ENCODE measurements at places on chromosomes 11 and 22.
A peak's percentile ranks its signal among the peaks of the same experiment; 100 is the strongest.

DNA sequence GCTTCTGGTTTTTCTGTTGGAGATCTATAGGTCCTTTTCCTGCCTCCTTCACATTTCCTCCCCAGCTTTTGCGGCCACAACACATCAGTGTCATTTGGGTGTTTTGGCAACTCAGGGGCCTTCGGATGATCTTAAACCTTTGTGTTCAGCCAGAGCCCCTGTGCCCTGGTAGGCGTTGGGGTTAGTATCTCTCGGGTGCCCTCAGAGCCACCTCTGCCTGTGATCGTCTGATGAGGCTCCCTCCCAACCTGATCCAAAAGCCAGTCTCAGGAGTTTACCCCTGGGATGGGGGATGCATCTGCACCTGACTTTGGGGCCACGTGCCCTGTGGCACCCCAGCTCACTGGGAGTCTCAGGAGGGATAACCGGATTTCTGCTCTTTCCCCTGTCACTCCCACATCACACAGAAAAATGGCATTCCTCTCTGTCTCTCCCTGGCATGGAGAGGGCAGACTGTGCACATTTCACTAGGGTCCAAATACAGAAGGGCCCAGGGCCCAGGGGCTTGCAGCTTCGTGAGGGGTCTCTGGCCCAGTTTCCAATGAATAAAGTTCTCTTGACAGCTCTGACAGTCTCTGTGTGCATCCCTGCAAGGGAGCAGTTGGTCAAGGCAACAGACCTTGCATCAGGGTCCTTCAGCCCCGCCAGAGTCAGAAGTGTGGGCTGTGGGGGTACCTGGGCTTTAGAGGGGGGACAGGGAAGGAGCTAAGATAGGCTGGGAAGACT is 2.6 kb downstream of the RNF26 start:
- DNase-seq: no peak

DNA sequence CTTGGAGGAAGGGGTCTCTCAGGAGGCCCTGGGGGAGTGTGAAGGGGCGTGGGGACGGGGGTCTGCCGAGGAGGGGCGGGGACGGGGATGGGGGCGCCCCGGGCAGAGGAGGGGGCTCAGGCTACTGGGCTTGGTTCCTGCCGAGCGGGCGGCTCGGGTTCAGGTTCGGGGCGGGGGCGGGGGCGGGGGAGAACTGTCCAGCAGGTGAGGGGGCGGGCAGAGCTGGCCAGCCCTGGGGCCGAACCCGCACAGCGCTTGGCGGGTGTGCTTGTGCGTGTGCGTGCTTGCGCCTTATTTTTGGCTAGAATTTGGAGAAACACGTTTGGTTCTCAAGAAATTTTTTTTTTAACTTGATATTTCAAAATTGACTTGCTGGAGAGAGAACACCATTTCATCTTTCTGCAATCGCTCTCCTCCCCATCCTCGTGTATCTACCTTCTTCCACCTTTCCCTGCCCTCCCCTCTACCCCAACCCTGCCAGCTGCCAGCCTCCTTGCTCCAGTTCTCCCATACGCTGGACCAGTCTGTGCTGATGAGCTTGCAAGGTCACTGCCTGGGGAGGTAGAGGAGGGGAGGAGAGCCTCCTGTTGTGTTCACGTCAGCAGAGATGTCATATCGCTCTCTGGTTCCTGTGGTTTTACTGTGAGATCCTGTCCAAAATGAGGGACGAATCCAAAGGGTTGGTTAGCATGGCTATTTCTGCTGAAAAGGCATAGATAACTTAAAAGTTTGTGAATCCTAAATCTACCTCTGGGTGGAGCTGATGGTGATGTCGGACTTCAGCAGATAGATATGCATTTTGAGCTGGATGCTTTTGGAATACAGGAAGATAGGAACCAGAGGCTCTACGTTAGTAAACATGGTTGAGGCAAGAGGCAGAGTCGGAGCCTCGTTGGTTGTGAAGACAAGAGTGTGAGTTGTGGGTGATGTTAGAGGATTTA is 668 bp downstream of the MADD start:
- no peak for DNase-seq

DNA sequence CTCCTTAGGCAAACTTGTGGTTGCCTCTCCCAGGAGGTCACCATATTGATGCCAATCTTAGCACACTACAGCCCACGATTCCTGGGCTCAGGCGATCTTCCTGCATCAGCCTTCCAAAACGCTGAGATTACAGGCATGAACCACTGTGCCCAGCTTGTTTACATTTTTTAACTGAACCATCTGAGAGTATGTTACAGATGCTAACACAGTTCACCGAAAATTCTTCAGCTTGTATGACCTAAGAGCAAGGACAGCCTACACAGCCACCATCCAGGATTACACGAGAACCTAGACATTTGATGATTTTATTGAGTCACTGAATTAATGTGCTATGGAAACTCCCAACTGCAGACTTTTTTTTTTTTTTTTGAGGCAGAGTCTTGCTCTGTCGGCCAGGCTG is 5.8 kb upstream of the LGALS1 start:
- DNase-seq: no peak

DNA sequence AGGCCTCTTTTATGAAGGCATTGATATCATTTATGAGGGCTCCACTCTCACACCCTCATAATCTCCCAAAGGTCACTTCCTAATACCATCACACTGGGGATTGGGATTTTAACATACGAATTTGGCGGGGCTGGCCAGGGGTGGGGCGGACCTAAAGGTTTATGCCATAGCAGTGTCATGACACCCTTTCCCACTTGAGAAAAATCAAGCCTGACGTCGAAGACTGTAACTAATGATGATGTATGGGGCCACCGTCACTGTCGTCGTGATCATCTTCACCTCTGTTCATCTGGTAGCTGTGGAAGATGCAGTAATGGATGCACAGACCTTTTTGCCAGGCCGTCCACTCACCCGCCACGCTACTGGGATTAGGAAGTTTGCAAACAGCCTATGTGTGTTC is 912.1 kb downstream of the TBC1D22A start:
- DNase-seq: no peak

DNA sequence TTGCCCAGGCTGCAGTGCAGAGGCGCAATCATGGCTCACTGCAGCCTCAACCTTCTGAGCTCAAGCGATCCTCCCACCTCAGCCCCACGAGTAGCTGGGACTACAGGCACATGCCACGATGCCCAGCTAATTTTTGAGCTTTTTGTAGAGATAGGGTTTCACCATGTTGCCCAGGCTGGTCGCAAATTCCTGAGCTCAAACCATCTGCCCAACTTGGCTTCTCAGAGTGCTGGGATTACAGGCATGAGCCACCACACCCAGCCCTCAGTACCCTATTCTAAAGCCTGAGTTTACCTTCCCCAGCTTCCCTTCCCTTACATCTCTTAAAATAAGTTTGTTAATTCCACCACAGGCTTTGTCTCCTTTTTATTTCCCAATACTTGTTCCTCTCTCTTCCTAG is 59.1 kb downstream of the AMBRA1 start:
- DNase-seq: no peak

GRCh38 chr22:45341498-45341897 is 31.8 kb downstream of the FAM118A start:
- DNase-seq: no peak

DNA sequence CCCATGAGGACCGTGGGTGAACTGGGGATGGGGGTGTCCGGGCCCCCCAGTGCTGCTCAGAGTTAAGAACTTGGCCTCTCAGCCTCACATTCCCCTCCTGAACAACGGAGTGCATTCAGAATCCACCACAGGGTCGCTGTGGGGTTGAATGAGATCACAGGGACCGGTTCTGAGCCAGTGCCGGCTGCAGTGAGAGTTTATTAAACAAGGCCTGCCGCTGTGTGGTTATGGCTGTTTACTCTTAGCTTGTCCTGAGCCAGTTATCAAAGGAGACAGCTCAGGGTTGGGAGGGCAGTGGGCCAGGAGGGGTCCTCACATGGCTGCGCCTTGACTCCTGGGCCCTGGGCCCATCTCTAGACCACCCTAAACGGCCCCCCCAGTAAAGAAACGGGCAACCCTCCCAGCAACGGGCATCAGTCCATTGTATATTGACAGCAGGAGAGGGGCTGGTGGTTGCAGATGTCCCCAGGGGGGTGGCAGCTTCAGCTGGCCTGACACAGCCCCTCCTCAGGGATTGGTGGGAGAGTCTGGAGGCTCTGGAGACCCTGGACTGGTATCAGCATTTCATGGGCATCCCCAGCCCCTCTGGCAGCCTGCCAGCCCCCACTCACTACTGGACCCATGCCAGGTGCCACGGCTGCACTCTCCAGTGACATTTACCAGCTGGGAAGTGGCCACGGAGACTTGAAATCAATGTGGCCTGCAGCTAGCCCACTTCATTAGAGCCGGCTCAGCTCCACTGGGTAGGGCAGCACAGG is 15.1 kb upstream of the CABP7 start:
- DNase-seq: no peak

GRCh38 chr11:72317982-72318381 is 74.0 kb upstream of the PHOX2A start:
- DNase-seq: no peak

DNA sequence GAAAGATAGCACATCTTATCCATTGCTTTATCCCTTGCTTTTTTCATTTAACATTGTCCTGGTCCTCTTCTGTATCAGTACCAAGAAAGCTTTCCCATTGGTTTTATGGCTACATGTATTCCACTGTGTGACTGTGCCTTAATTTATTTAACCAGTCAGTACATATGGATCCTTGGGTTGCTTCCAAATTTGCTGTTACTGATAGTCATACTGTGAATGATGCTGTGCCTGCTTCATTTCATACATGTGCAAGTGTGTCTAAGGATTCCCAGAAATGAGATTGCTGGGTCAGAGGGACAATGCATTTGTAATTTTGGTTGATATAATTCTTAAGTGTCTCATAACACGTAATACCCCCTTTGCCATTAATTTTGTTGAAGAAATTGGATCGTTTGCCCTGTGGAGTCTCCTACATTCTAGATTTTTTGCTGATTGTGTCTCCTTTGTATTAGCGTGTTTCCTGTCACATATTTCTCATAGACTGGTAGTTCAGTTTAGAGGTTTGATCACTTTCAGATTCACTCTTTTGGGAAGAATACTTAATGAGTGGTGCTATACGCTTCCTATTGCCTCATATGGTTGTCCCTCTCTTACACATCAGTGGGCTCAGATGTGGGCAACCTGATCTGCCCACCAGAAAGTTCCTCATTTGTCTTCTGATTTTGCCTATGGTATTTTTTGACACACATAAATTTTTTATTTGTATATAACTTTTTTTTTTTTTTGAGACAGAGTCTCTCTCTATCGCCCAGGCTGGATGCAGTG is 35.3 kb downstream of the MYBPC3 start:
- no peak for DNase-seq

GRCh38 chr11:9590717-9591116 is 17.2 kb downstream of the WEE1 start:
- DNase-seq: no peak

DNA sequence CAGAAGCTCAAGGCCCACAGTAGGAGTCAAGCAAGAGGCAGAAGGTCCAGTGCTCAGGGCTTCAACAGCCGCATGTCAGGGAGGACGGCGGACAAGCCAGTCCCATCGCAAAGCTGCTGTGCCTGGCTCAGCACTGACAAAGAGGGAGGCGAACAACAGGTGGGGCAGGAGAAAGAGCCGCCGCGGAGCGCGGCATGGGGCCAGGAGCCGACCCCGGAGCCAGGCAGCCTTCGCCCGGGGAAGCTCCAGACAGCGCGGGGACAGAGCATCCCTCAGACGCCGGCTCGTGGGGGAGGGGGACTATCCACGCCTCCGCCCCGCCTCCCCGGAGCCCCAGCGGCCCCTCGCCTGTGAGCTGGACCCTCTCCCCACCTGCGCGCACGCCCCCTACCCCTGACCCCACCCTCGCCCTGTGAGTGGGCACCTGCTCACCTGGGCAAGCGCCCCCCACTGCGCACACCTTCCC is 369 bp downstream of the DHCR7 start:
- peak; percentile 7 for DNase-seq

GRCh38 chr11:116990061-116990473 is 108.2 kb downstream of the SIK3 start:
- DNase-seq: no peak

GRCh38 chr11:7353100-7353499 is 101.4 kb downstream of the SYT9 start:
- no peak for DNase-seq

- DNase-seq: peak; percentile 61
These were observed at the start of gene APBB1 for GRCh38 chr11:6419009-6419631. TSS of gene APBB1 (minus strand) at chr11:6419094. CDS start at chr11:6411347, 7,747 bp downstream.

- no peak for DNase-seq
These were observed 12.5 kb downstream of the HSD17B12 start for GRCh38 chr11:43693069-43693468.

- DNase-seq: no peak
These were observed 762 bp upstream of the TBC1D22A start for GRCh38 chr22:46761539-46762237.

DNA sequence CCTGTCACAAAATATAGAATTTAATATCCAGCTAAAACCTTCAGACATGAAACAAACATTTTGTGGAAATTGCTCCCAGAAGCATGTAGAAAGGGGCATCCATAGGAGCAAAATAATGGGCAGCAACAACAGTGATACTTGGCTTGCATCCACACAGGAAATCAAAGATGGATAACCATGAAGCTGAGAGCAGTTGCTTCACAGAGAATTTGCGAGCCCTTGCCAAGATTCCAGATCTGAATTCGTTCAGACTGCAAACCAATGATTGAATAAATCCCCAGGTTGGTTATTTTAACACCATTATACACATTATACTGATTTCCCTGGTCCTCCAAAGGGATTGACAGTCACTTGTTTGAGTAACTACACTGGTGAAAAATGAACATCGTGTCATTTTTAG is 15.6 kb upstream of the OR51L1 start:
- no peak for DNase-seq

- no peak for DNase-seq
These were observed 166.0 kb upstream of the RASSF10 start for GRCh38 chr11:12842933-12843636.

GRCh38 chr11:44577231-44577830 is 11.9 kb downstream of the CD82 start:
- DNase-seq: no peak

GRCh38 chr11:128448981-128449713 is 138.2 kb downstream of the ETS1 start:
- no peak for DNase-seq

GRCh38 chr11:7525424-7525823 is 11.6 kb downstream of the PPFIBP2 start:
- no peak for DNase-seq
